ENCODE measurements at places on chromosomes 6 and 20. TPM values are rescaled to one million over a fixed set of nuclear protein-coding genes. Genes with fewer than 3 reads are reported as not detected.

DNA sequence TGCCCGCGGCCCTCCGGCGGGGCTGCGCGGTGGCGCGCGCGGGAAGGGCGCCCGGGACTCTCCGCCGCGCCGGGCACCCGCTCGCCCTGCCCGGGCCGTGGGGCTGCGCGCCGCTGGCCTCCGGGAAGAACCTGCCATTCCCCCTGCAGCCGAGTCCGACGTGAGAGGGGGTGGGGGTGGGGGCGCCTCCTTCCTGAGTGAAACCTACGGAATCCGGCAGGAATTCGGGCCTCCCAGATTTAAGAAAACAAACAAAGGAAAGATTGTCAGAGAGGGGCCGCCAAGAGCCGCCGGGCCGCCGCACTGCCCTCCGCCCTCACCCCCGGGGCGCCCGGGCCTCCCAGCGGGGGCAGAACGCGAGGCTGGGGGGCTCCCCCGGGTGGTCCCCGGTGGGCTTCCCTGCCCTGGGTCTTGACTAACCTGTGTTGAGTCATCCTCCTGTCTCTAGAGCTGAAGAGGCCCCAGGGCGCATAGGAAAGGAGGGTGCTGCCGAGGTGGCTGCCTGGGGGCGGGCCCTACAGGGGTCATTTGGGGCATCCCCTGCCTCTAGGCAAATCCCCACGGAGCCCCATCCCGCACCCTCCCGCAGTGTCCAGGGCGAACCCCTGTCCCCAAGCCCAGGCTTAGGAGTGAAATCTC, 42.2 kb upstream of the FOXP4 start:
- DNase-seq: no peak

DNA sequence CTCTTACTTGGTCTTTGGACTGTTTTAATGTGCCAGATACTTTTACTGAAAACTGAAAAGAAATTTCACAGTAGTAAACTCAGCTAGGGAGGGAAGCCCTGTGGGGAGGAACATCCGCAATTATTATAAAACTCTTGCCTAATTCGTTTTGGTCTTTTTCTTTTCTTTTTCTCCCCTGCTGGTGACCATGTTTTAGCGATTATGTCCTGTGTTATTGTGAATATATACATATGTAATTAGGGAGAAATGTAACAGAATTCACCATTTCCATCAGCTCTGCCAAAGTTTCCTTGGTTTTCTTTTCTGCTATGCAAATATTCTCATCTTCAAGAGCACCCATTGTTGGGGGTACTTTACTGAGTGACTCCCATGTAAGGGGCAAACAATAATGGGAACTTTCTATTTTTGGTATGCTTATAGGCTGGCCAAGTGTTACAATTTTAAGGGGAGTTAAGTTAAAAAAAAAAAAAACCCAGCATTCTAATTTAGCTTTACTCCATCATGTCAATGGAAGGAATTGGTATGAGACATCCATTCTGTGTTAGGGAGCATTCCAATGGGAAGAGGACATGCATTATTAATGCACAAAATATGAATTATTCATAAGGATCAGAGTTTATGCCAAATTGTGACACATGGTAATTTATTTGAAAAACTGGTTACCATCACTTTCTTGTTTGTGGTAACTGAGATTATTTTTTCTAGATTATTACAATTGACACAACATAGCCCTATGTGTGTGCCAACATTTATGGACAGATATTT, 2.0 kb downstream of the DOK5 start:
- DNase-seq: no peak

The SLC17A2 gene
- not detected for total RNA-seq

The PHIP gene
- 27.4 TPM for total RNA-seq

The EYA2 gene
- total RNA-seq: 9.1 TPM

The ZKSCAN8 gene
- total RNA-seq: 16.9 TPM

Data from posterior vena cava (tissue), 2 donors.